ENCODE measurements at places on chromosomes 1 and 21.

- DNase-seq = no peak
Observed at GRCh38 chr21:21664871-21665270, 666.7 kb downstream of the NCAM2 start.

- DNase-seq = no peak
Observed at GRCh38 chr1:241212628-241213027, 144.4 kb downstream of the RGS7 start.

DNA sequence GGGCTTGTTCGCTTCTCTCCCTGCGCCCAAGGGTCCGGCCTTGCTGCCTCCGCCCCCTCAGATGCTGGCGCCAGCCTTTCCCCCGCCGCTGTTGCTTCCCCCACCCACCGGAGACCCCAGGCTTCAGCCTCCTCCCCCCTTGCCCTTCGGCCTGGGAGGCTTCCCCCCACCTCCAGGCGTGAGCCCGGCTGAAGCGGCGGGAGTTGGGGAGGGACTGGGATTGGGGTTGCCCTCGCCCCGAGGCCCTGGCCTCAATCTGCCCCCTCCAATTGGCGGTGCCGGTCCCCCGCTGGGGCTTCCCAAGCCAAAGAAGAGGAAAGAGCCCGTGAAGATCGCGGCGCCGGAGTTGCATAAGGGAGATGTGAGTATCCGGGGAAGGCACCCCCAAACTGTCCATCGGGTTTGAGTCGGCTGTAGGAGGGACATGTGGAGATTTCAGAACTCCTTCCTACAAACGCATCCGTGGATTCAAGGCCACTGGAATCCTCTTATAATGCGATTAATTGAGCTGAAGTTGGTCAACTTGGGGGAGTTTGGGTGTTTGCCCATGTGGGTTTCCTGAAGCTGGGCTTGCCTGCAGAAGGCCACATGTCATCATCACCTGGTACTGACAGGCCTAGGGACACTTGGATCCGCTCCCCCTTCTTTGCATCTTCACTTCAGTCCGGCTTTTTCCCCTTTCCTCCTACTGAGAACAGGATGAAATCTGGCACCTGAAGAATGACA is 707 bp downstream of the PRCC start:
- DNase-seq = no peak

DNA sequence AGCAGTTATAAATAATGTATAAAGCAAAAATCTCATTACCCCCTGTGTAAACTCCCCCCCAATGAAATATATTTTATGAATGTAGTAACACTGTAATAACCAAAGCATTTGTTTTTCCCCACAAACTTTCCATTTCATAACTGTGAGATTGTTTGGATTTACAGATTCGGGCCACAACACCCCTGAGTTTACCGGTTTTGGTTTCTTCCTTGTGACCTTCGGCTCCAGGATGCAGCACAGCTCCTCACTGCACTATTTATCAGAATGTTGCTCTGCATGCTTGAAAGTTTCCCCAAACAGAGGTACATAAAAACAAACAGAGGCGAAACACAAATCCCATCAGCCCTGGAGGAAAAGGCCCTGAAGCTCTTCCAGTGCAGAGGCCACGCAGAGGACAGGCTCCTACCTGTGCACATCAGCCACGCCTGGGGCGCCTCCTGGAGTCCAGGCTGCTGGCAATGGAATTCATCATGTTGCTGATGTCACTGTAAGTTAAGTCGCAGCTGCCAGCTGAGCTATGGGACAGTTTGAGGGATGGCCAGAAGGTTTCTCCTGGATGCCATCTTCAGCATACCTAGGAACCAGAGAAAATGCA is 122.0 kb downstream of the LMO4 start:
- DNase-seq = no peak

DNA sequence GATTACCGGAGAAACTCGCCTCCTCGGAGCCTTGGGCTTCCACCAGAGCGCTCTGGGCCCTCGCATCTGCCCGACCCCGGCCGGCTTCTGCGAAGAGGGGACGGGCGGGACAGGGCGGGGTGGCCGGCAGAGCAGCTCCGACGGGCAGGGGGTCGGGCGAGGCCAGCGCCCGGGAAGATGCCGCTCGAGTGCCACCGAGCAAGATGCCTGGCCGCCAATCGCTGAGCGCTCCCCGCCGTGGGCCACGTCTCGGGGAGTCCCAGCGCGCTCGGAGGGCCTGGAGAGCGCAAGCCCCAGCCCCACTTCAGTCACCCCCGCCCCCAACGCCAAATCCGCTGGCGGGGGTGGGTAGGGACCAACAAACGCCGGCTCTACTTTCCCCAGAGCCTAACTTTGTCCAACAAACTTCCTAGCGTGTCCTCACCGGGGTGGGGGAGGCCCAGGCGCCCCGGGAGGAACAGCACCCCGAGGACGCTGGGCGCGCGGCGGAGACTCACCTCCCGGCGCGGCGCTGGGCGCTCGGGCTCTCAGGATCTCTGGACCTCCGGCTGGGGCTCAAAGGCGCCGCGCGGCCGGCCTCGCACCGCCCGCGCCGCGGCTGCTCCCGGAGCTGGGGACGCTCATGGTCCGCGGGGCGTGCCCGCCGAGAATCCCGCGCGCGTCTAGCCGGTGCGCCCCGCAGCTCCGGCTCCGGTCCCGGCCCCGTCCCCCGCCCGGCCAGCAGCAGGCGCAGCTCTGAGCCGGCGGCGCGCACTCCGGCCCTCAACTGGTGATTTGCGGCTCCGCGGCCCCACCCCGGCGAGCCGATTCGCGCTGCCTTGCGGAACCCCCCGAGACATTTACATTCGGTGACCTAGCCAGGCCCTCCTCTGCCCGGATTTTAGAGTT is at the start of gene BCAR3:
Gene BCAR3 (minus strand): TSS at position 737 of the 888 bp plus-strand sequence. CDS start 6,907 bp downstream, outside the sequence.
- peak; percentile 42 for DNase-seq

DNA sequence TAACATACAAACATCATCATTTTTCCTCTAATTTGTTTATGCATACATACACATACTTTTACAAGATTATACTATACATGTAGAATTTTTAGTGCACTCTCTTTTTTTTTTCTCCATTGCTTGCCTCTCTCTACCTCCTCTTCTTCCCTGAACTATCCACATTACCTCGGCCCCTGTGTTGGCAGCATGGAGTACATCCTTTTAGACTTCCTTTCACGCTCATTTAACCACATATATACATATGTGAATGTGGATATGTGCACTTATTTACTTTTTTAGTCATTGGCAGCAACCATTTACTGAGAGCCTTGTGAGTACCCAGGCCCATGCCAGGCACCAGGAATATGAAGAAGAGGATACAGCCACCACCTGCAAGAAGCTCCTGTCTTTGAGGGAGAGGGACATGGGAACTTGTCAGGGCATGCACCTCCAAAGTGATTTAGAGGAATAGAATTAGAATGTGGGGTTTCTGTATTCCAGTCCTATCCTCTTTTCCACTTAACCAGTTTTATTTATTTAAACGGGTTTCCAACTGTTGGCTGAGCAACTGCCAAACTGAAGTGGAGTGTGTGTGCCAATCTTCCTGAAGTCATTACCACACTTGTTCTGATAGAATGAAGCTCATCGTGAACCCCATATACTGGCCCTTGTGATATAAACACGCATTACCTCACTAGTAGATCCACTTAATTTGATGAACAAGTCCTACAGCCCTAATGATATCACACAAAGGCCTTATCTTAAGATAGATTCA is 212.6 kb downstream of the TNR start:
- no peak for DNase-seq

- DNase-seq = no peak
Observed at GRCh38 chr1:202063093-202063492, 52.7 kb downstream of the ELF3 start.

GRCh38 chr1:59804301-59804700 is 10.4 kb upstream of the HOOK1 start:
- DNase-seq = no peak

GRCh38 chr1:57672346-57673140 is 248.7 kb upstream of the DAB1 start:
- DNase-seq = no peak

- DNase-seq = no peak
Observed at GRCh38 chr21:41488080-41488479, 19.9 kb downstream of the TMPRSS2 start.

DNA sequence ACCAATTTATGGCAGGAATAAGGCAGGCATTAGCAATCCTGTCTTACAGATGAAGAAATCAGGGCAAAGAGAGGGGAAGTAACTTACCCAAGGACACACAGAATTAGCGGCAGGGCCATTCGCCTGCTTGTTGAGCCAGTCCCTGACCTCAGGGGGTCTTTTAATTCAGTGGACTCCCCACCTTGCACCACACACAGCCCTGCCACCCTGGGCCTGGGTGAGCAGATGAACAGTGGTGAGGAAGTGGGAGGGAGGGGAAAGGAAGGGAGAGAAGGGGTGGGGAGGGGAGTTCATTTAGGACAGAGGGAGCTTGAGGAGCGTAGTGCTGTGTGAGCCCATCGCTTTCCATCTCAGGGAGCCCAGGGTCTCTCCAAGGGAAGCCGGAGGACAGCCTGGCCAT is 34.7 kb downstream of the GLIS1 start:
- no peak for DNase-seq

- DNase-seq = no peak
Observed at GRCh38 chr1:230400007-230400344, 26.2 kb downstream of the PGBD5 start.

DNA sequence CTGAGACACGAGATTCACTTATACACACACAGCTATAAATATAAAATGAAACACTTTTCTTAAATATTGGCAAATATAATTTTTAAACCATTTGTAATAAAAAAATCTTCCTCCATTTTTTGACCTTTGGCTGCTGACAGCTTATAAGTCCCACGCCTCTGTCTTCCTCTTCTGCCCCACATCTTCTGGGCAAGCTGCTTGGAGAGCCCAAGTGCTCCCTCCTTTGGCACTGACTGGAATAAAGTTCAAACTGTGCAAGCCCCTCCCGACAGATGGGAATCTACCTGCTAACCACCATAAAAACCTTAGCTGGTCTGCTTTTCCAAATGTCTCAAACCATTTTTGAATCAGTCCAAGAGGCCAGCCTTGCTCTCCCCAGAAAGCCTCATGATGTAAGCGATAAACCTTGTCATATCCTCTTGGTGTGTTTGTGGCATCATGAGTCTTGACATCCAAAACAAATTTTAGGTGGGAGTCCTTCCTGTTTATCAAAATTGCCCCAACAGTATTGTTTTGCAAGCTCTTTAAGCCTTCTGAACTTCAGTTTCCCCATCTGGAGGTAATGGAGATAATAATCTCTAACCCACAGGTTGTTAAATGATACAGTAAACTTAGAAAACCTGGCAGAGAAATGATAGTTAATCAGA is 99.8 kb downstream of the SNX7 start:
- no peak for DNase-seq

- no peak for DNase-seq
Observed at GRCh38 chr1:50880373-50880772, 79.7 kb downstream of the FAF1 start.

GRCh38 chr1:214316593-214316992 is 35.6 kb downstream of the SMYD2 start:
- no peak for DNase-seq

DNA sequence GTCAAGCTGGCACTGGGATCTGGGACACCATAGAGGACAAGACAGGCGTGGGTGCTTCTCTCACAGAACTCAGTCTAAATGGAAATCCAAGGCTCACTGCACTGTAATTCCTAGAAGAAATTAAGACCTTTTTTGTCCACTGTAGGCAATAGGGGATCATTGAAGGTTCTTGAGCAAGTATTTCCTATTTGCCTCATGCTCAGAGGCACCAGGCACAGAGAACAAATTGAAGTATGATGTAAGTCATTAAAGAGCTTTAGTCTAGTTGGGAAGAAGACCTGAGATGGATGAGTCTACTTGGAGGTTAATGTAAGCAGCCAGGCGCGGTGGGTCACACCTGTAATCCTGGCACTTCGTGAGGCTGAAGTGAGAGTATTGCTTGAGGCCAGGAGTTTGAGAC is 34.6 kb downstream of the EIF2D start:
- no peak for DNase-seq
